NCI-H446 treated with DMSO at 0.1 percent for 48 hours (cell line): ENCODE measurements at places on chromosomes 3 and 15.

DNA sequence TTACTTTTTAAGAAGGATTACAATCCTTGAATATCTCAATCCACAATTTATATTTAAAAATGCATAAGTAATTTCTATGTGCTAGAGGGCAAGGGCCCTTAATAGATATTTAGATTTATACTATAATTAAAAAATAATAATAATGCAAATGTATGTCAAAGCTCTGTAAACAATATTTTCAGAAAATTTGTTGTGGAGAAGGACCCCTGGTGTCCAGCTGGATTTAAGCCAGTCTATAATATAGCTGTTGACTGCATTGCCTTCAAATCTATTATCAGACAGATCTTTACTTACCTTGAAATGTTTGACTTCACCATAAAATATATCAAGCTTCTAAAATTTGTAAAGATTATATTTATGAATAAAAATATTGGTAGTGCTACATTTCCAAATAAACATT, 65.6 kb downstream of the ZBTB20 start:
- peak; percentile 27 for DNase-seq

- no peak for DNase-seq
These were observed 857.3 kb downstream of the NAALADL2 start for GRCh38 chr3:175716446-175716845.

DNA sequence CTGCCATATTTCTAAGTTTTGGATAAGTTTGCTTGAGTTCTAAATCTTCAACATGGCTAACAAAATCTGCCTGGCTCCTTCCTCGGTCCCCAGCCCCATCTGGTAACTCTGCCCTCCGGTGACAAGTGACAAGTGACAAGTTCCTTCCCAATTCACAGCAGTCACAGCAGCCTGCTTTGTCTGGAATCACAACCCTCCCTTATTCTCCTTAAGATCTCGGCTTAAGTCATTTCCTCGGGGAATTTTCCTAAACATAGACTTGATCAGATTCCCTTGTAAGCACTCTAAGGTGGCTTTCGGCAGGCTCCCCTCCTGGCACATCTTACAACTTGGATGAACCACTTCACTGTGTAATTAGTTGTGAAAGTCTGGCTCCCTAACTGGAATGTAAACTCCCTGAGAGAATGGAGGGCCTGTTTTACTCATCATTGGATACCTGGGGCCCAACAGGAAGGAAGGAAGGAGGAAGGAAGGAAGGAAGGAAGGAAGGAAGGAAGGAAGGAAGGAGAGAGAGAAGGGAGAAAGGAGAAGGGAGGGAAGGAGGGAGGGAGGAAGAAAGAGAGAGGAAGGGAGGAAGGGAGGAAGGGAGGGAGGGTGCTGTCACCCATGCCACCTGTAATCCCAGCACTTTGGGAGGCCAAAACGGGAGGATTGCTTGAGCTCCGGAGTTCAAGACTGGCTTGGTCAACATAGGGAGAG, 126.4 kb downstream of the SHQ1 start:
- no peak for DNase-seq

GRCh38 chr15:78341057-78341987, 1.2 kb downstream of the CRABP1 start:
- DNase-seq = no peak

GRCh38 chr3:24005669-24006068, 60.6 kb downstream of the NR1D2 start:
- no peak for DNase-seq

DNA sequence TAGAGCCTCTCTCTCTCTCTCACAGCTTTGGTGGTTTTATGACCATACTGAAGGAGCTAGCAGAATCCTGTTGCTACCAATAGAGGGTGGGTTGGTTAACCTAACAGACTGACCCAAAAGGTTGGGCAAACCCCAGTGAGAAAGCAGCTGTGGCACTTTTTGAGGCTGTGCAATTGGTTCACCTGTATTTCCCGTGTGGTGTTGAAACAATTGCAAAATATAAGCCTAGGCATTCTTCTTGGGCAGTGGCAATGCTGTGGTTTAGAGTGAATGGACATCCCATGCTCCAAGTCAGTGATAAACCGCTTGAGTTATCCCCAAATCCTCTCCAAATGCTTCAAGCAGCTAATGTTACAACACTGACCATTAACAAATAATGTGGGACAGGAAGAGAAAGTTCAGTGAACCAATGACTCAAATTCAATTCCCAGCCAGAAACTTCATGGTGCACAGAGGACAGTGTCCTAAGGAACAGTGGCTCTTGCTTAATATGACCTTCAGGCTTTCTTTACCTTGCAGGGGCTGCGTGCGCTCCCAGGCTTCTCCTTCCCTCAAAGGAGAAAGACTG, 261.9 kb upstream of the ICE2 start:
- DNase-seq = no peak

GRCh38 chr3:85586018-85586417, 627.2 kb downstream of the CADM2 start:
- no peak for DNase-seq

- DNase-seq = no peak
These were observed 103.0 kb upstream of the TBL1XR1 start for GRCh38 chr3:177300039-177300833.

GRCh38 chr3:57383406-57383805, 90.9 kb upstream of the ASB14 start:
- DNase-seq = no peak

- peak; percentile 57 for DNase-seq
These were observed 31.0 kb downstream of the HEG1 start for GRCh38 chr3:125024817-125025216.

DNA sequence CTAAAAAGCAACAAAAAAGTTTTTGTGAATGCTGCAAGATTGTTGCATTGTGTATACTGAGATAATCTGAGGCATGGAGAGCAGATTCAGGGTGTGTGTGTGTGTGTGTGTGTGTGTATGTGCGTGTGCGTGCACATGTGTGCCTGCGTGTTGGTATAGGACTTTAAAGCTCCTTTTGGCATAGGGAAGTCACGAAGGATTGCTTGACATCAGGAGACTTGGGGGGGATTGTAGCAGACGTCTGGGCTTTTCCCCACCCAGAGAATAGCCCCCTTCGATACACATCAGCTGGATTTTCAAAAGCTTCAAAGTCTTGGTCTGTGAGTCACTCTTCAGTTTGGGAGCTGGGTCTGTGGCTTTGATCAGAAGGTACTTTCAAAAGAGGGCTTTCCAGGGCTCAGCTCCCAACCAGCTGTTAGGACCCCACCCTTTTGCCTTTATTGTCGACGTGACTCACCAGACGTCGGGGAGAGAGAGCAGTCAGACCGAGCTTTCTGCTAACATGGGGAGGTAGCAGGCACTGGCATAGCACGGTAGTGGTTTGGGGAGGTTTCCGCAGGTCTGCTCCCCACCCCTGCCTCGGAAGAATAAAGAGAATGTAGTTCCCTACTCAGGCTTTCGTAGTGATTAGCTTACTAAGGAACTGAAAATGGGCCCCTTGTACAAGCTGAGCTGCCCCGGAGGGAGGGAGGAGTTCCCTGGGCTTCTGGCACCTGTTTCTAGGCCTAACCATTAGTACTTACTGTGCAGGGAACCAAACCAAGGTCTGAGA, 4.7 kb downstream of the BHLHE40 start:
- no peak for DNase-seq
